ENCODE measurements at places on chromosomes 5 and 9.

DNA sequence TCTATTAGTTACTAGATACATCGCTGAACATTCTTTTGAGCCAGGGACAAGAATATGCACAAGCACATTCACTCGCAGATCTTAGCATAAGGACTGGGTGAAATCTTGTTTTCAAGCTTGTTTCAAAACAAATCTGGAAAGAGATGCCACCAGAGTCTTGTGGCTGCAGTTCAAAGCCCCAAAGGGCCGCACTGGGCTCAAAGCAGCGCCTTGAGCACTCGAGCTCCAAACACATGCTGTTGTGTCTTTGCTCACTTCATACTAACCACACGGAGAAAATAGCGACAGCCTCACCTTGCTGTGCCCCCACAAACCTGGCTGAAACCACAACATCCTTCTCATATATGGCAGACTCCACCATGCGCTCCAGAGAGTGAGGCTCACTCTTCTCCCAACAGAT, 34.2 kb upstream of the IL7R start:
- no peak for DNase-seq

DNA sequence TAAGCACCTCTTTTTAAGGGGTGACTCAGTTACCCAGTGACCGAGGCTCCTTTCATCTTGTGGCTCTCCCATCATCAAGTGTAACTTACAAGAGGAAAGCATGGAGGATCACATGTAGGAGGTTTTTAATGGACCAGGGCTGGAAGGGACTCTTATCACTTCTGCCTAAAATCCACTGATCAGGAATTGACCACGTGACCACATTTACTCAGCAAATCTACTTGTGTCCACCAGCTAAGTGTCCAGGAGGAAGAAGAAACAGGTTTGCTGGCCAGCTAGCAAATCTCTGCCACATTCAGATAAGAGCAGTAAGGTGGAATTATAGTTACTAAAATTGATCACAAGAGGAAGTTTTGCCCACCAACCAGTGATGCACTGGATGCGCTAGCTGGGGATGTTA, 486.0 kb downstream of the ENC1 start:
- no peak for DNase-seq

- DNase-seq, result no peak
These were observed 28.6 kb upstream of the CPEB4 start for GRCh38 chr5:173859408-173860159.

GRCh38 chr5:95731571-95732554, 727 bp downstream of the RHOBTB3 start:
- DNase-seq, result peak; percentile 29

DNA sequence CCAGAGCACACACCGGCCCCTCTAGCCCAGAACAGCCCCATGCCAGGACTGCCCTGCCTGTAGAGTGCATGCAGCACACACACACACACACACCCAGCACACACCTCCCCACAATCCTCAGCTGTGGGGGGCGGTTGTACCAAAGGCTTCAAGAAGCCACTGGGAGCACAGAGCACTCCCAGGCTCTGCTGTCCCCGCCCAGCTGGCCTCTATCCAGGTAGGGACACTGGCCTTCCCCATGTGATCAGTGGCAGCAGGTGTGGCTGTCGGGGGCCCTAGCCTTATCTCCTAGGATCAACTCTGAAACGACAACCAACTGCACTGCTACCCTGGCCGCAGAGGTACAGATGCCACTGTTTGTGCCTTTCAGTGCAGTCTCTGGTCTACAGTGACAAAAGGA, 2.0 kb downstream of the ANAPC2 start:
- no peak for DNase-seq

- DNase-seq, result no peak
These were observed 487.3 kb downstream of the CCDC171 start for GRCh38 chr9:16039988-16040761.

Measured in MV-4-11 (cell line).